Tibial artery (tissue), 4 donors: ENCODE measurements at places on chromosomes 5 and 9.

- DNase-seq = no peak
These were observed 112.8 kb downstream of the MAPKAP1 start for GRCh38 chr9:125594223-125594610.

DNA sequence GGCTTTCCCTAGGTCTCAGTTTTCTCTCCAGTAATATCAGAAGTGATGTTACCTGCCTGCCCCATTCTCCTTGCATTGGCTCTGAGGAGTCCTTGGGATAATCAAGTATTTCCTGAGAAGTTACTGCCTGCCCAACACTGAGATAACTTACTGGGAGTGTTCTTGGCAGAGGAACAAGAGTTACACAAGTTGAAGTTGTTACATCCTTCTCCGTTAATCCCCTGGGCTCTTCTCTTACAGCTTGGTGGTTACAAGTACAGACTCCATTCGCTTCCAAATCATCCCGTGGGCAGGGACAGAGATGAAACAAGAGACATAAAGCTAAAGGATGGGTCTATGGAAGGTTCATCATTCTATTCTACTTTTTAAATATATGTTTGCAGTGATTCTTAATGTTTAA lies 74.1 kb upstream of the SAP30L start:
- DNase-seq = no peak

DNA sequence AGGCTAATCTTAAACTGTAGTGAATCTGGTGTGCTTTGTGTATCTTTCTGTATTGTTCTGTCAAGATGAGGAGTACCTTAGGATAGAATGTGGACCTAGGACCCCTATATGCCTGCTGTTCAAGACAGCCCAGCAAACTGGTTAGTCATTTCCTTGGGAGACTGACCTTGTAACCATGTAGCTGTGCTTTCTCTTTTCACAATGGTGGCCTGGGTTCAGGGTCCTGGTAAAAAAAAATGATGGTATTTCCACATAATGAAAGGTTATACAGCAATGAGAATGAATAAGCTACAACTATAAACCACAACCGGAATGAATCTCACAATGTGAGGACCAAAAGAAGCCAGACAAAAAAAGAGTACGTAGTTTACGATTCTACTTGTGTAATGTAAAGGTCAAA lies 36.4 kb upstream of the F2RL1 start:
- no peak for DNase-seq

DNA sequence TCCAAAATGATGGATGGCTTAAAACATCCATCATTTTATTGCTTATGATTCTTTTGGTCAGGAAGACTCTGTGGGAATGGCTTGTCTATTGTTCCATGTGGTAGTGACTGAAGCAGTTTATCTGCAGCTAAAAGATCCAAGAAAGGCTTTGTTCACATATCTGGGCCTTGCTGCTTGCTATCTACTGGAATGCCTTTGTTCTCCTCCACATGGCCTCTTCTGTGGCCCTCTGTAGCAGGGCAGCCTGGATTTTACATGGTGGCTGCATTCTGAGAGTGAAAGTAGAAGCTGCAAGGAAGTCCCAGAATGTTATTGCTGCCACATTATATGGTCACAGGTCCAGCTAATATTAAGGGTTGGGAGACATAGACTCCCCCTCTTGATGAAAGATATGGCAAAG lies 35.1 kb downstream of the DMXL1 start:
- DNase-seq = no peak

DNA sequence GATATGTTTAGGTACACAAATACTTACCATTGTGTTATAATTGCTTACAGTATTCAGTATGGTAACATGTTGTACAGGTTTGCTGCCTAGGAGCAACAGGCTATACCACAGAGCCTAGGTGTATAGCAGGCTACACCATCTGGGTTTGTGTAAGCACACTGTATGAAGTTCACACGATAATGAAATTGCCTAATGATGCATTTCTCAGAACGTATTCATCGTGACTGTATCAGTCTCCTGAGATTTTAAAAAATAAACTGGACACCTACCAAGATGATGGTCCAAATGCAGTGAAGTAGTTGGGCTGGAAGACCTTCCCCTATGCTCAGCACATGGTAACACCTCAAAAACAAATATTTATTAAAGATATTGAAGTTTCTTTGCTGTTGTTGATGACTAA lies 103.3 kb upstream of the NFIB start:
- DNase-seq = no peak

GRCh38 chr5:135735831-135736230 lies 98.6 kb upstream of the SLC25A48 start:
- DNase-seq = no peak

GRCh38 chr9:88256216-88256615 lies 117.9 kb upstream of the SPATA31C2 start:
- no peak for DNase-seq

GRCh38 chr5:88438006-88438405 lies 169.4 kb upstream of the TMEM161B start:
- DNase-seq = no peak

DNA sequence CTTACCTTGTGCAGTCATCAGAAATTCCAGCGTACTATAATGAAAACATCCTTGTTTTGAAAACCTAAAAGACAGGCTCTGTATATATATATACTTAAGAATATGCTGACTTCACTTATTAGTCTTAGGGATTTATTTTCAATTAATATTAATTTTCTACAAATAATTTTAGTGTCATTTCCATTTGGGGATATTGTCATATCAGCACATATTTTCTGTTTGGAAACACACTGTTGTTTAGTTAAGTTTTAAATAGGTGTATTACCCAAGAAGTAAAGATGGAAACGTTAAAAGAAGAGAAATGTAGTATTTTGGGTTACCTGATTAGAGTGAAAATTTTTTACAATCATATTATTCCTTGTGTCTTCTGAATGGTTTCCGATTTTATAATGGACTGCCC lies 131.4 kb downstream of the CDH6 start:
- DNase-seq = no peak

- no peak for DNase-seq
These were observed 14.5 kb downstream of the BRD9 start for GRCh38 chr5:878125-878524.

DNA sequence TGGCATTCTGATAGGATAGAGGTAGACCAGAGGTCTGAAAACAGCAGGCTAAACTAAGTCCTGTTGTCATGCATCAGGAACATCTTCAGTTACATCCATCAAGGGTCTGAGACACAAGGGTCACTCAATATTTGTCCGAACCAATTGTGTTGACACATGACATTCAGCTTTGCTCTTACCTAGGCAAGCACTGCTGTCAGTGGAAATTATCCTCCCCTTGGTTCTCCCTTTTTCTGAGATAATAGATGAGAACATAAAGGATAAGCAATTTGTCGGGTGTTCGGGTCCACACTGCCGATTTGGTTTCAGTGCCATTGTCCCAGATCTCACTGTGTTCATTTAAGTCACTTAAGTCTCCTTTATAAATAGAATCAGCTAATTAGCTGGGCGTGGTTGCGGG lies 148.3 kb upstream of the MSX2 start:
- no peak for DNase-seq

DNA sequence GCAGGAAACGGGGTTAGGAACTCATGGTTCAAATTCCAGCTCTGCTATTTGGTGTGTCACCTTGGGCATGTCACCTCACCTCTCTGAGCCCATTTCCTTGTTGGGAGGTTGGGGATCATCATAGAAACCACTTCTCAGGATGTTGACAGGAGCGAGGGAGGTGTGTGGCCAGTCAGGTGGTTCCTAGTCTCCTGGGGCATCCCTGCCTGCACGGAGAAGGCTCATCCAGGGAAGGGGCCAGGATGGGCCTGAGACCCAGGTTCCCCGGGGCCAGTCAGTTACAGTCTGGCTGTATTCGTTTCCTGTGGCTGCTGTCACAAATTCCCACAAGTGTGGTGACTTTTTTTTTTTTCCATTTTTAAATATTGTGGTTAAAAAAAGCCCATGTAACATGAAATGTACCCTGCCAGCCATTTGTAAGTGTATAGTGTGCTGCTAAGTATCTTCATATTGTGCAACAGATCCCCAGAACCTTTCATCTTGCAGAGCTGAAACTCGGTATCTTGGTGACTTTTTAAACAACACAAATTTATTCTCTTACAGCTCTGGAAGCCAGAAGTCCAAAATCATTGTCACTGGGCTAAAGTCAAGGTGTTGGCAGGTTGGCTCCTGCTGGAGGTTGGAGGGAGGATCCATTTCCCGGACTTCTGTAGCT lies 78.7 kb upstream of the UNC5A start:
- peak; percentile 25 for DNase-seq

DNA sequence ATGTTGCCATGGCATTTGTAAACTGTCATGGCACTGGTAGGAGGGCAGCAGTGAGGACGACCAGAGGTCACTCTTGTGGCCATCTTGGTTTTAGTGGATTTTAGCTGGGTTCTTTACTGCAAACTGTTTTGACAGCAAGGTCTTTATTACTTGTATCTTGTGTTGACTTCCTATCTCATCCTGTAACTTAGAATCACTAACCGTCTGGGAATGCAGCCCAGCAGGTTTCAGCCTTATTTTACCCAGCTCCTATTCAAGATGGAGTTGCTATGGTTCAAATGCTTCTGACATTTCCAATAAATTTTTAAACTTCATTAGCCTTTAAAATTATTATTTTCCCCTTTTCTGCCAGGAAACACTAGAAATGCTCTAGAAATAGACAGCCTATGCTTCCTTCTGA lies 839.1 kb downstream of the NR2F1-AS1 start:
- no peak for DNase-seq

GRCh38 chr5:132254321-132254977 lies 3.0 kb upstream of the PDLIM4 start:
- no peak for DNase-seq

GRCh38 chr5:143635146-143635752 lies 176.7 kb upstream of the HMHB1 start:
- no peak for DNase-seq

GRCh38 chr5:171826132-171826531 lies 40.5 kb downstream of the SMIM23 start:
- no peak for DNase-seq

- DNase-seq = no peak
These were observed 15.0 kb upstream of the ECM2 start for GRCh38 chr9:92550765-92551164.

GRCh38 chr5:76692274-76692540 lies 23.7 kb upstream of the F2R start:
- no peak for DNase-seq

DNA sequence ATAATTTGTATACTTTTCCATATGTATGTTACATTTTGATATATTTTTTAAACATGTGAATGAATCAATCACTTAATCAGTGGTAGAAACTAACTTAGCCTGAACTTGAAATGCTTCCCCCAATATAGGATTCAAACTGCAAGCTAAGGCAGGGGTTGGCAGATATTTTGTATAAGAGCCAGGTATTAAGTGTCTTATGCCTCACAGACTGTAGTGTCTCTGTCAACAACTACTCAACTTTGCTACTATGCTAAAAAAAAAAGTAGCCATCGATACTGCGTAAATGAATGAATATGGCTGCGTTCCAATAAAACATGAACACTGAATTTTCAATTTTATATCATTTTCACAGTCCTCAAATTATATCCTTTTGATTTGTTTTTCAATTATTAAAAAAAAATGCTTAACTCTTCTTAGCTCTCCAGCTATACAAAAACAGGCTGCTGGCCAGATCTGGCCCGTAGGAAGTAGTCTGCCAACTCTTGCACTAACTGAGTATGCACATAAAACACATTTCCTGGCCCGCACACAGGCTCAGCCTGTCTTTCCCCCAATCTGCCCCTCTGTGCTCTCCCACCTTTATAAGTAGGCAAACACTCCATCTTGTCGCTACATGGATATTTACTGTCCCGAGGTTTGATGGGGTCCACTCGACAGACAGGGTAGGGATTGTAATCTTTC lies 91.8 kb downstream of the SAXO1 start:
- DNase-seq = no peak

- DNase-seq = no peak
These were observed 86.6 kb upstream of the ANKH start for GRCh38 chr5:14958188-14958587.

GRCh38 chr9:37218800-37219425 lies 98.5 kb downstream of the ZCCHC7 start:
- no peak for DNase-seq

GRCh38 chr5:79936002-79936645 lies 54.9 kb downstream of the MTX3 start:
- DNase-seq = no peak

GRCh38 chr9:133113949-133114885 lies 6.8 kb downstream of the RALGDS start:
- peak; percentile 73 for DNase-seq

DNA sequence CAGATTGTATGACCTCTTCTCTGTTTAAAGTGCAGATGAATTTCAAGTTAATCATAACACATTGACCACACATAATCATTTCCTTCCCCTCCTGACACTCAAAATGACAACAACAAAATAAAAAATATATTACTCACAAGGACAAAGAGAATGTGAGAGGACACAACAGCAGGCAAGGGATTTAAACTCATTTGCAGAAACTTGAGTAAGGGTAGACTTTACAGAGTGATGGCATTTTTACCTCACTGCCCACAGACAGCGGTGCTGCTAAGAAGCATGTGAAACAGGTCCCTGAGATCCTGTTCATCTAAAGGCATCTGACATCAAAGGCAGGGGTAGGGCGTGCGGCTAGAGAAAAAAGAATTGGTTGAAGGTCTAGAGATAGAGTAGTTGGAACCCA lies 99.0 kb downstream of the TRIM36 start:
- no peak for DNase-seq

GRCh38 chr9:8857068-8857925 lies 1057.7 kb upstream of the DMAC1 start:
- DNase-seq = peak; percentile 67

GRCh38 chr9:113931140-113931539 lies 55.0 kb downstream of the ZNF618 start:
- DNase-seq = peak; percentile 15

- no peak for DNase-seq
These were observed 445.6 kb downstream of the ACTL7B start for GRCh38 chr9:108410161-108410560.

DNA sequence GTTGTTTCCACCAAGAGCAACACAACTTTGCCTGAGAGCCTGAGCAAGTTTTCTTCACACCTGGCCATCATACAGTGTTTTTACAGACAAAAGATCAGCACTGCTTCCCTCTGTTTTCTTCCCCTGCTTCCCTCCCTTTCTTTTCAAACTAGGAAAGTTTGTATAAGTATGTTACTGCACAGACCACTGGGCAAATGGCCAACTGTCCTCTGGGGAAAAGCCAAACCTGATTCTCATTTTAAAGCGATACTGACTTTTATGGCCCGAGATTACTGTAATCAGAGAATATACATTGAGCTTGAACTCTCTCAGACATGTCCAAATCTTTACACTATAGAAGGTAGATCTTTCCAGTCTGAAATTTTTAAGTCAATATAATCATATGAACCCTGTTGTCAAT lies 415.0 kb downstream of the NFIB start:
- DNase-seq = no peak

- no peak for DNase-seq
These were observed 137.4 kb downstream of the DAB2IP start for GRCh38 chr9:121788686-121789366.

DNA sequence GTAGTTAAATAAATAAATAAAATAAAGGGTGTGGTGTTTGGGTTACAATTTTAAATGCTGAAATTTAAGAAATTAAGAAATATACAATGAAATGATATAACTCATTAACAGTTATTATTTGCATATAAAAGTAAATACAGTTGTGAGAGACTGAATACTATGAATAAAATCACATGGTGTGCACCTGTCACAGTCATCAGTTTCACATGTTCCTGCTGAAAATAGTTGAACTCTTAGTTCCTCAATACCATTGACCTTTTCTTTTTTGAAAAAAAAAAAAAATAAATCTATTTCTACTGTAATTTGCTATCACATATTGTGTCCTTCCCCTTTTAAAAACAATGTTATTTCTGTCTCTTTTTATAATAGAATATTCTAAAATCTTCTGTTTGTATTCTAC lies 130.9 kb upstream of the CHD1 start:
- no peak for DNase-seq

- DNase-seq = no peak
These were observed 167.7 kb downstream of the GRIA1 start for GRCh38 chr5:153658149-153658548.
